ENCODE measurements at places on chromosomes 3 and 15.

GRCh38 chr3:177992993-177993970, 543.0 kb upstream of the KCNMB2 start:
- no peak for DNase-seq

DNA sequence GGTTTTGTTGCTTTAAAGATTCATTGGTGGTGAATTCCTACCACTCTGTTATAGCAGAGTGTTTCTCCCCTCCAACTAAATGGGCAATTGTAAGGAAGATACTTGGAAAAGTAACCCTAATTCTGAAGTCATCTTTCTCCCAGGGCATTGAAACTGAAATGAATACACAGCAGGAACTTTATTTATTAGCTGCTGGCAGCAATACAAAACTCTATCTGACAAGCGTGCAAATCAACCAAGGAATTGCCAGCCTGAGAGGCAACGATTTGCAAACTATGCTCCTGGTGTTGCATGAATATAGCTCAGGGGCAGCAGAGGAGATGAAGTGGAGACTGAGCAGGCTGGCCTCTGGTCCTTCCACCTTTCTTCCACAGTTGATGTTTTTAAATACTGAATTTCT, 48.9 kb downstream of the CD200R1 start:
- DNase-seq, result no peak

GRCh38 chr15:50232791-50233190, 32.7 kb downstream of the HDC start:
- DNase-seq, result no peak

- DNase-seq, result no peak
These were observed 25.0 kb downstream of the GPR160 start for GRCh38 chr3:170062769-170063168.

DNA sequence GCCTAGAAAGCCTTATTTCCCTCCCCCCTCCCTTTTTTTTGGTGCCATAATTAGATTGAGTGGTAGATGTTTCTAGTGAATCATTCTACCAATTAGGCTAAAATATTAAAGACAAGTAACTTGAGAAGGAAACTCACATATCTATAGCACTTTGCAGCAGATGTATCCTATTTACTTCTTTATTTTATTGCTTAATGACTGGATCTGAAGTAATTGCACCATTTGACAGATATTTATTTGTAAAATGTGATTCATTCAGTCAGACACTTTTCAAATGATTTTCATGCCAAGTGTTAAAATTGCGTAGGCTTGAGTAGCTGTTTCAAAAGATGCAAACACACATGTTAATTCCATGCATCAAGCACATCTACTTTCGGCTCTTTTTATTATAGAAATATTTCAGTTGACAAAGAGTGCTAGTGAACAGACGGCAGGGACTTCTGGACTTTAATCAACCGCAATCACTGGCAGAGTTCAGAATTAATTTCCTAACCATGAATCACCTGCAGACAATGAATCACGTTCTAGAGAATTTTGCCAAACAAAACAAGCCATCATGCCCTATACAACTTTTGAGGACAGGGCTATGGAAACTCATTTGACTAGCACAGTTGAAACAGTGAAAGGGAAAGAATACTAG, 636.8 kb downstream of the MECOM start:
- no peak for DNase-seq

DNA sequence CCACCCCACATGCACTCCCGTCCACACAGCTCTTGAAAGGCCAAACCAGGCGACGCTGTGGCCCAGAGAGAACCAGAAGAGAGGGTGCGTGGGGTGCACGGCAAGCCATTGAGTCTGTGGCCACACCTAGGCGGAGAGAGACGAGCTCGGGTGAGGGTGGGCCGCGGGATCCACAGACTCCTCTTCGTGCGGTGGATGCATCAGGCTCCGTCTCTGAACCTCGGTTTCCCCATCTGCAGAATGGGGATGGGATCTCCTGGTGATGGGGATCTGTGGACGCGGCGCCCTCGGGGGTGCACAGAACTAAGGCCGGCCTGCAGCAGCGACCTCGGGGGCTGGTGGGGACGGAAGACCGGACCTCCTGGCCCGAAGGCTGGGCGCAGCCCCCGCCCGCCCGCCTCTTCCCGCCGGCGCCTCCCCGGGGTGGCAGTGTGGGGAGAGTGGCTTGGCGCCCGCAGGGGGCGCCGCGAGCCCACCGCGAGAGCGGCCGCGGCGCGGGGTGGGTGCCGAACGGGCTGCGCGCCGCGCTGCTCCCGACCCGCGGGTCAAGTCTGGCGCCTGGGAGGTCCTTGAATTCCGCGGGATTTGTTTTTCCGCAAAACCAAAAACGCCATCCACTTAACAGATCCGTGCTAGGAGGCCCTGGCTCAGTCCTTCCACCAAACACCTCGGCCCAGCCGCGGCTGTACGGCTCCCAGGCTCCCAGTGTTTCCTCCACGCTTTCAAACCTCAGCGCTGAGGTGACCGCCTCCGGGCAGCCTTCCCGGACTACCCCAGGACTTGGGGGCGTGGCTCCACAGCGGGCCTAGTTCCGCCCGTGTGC, 13.2 kb upstream of the ADPGK start:
- DNase-seq, result peak; percentile 81

DNA sequence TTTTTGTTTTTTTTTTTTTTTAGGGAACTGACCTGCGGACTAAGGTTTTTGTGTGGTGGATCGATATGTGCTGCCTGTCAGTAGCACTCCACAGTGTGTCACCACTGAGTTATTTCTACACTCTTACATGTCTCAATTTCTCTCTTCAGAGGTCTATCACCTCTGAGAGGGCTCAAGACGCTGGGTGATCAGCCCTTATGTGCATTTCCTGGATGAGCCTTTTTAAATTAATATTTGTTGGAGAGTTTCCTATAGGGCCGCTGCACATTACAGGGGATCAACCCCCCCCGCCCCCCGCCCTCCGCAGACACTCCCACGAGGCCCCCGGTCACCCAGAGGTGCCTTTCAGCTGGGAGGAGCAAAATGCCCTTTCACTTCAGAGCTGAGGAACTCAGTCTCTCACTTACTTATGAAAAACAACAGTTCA, 34.5 kb upstream of the AP4E1 start:
- DNase-seq, result no peak

DNA sequence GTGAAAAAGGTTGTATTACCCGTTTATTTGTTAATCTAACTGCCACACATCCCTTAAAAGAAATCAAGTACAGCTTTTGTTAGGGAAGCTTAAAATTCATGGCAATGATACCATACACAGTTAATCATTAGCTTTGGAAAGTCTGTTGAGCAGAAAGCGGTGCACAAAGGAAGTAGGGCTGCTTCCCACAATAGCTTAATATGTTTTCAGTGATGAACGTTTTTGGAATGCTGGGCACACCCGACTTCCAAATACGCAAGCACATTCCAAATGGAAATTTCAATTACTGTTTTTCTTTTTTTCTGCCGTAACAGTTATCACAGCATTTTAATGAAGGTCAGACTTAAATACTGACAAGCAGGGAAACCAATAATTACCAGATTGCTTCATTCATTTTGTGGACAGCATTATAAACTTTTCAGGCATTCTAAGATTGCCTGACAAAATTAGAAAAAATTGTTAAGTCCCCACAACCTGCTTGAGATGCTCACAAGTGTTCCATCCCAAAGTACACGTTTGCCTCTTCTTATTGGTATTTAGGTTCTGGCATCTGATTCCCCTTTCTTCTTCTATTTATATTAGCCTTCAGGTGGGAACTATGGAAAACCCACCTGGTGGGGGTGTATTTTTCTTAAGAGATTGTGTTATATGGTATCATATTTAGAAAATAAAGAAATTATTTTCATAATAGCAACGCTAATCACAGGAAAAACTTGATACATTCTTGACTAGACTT, 1.1 kb upstream of the ECT2 start:
- no peak for DNase-seq

DNA sequence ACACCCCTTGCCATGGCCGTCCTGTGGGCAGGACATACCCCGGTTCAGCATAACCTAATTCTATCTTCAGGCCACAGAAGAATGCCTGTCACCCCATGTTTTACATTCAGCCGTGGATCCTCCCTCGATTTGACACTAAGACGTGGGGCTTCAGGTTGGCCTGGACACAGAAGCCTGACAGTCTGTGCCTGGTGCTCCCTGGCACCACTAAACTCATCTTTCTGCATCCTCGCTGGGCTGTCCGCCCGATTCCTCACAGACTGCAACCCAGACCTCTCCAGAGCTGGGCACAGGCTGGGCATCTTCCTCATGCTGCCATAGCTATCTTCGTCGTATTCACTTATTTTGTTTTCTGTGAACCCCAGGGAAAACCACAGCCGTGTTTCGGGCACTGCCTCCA, 117.8 kb upstream of the IQSEC1 start:
- DNase-seq, result no peak

GRCh38 chr15:99306694-99307338, 55.5 kb downstream of the LRRC28 start:
- DNase-seq, result peak; percentile 62

DNA sequence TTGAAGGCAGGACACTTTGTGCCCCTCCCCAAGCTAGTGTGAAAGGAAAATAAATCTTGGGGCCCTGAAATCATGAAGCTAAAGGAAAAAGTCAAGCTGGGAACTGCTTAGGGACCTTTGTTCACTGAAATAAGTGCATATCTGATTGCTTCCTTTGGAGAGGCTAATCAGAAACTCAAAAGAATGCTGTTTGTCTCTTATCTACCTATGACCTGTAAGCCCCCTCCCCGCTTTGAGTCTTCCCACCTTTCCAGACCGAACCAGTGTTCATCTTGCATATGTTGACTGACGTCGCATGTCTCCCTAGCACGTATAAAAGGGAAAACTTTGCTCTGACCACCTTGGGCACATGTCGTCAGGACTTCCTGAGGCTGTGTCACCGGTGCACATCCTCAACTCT, 53.1 kb downstream of the SLC30A4 start:
- DNase-seq, result no peak

GRCh38 chr3:138468886-138469285, 34.5 kb downstream of the ESYT3 start:
- DNase-seq, result no peak

GRCh38 chr3:128424508-128425069, 42.1 kb downstream of the DNAJB8 start:
- DNase-seq, result no peak

DNA sequence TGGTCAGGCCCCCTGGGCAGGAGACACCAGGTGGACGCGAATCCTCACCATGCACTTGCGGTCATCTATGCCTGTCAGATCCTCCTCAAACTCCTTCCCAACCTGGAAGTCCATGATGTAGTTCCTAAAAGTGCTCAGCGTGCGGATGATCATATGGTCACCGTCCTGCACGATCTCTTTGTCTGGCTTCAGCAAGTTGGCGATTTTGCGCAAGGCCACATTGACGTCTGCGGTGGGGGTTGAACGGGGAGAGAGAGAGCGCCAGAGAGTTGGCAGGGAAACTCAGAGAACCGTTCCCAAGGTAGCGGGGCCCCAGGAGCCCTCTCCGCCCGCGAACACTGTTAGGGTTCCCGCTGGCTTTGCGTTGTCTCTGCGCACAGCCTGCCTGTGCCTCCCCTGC, 809 bp downstream of the RBP1 start:
- DNase-seq, result peak; percentile 39

- DNase-seq, result no peak
These were observed 36.7 kb upstream of the MYLK start for GRCh38 chr3:123920868-123921267.

- no peak for DNase-seq
These were observed 23.0 kb downstream of the USP4 start for GRCh38 chr3:49316696-49317457.

DNA sequence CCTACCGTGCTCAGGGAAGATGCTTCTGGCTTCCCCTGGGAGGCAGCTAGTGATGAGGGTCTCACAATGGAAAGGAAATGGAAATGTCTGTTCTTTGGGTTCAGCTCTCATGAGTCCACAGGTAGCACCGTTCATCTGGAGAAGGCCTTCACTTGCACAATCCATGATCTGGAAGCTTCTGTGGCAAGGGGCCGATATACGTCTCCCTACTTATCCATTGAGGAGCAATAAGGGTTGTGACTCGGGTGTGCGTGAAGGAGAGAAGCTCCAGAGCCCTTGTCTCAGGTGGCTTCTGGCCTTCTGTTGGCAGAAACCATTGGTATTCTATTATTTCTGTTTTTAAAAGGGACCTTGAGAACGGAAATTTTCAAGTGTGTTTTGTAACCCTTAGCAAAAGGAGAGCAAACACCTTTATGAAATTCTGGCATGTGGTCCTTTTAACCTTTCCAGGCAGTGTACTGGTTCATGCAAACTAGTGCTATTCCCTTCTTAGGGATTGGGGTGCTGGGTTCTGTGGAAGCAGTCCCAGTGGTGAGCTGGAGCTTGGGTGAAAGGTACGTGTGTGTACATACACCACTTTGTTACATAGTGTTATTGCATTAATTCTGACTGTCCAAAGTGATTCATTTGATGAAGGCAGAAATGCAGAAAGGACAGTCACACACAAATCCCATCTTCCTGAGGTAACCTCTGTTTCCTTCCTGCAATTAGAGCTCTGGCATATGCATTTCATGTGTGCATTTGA, 32.5 kb downstream of the KLF13 start:
- no peak for DNase-seq

- no peak for DNase-seq
These were observed 23.5 kb downstream of the TSEN2 start for GRCh38 chr3:12507591-12508281.

- DNase-seq, result peak; percentile 21
These were observed 28.2 kb downstream of the PSMD6 start for GRCh38 chr3:63995086-63995485.

Data from neural progenitor cell (in vitro differentiated cells).